Calu3 (cell line): ENCODE measurements at places on chromosomes 1 and 21. TPM values are rescaled to one million over a fixed set of nuclear protein-coding genes. Genes with fewer than 3 reads are reported as not detected.

GPR25 gene
- total RNA-seq, result not detected in 2 replicates

TAL1 gene
- total RNA-seq, result not detected in 2 replicates

TRIM17 gene
- 2.3 and 3.8 TPM in 2 replicates for total RNA-seq

DNA sequence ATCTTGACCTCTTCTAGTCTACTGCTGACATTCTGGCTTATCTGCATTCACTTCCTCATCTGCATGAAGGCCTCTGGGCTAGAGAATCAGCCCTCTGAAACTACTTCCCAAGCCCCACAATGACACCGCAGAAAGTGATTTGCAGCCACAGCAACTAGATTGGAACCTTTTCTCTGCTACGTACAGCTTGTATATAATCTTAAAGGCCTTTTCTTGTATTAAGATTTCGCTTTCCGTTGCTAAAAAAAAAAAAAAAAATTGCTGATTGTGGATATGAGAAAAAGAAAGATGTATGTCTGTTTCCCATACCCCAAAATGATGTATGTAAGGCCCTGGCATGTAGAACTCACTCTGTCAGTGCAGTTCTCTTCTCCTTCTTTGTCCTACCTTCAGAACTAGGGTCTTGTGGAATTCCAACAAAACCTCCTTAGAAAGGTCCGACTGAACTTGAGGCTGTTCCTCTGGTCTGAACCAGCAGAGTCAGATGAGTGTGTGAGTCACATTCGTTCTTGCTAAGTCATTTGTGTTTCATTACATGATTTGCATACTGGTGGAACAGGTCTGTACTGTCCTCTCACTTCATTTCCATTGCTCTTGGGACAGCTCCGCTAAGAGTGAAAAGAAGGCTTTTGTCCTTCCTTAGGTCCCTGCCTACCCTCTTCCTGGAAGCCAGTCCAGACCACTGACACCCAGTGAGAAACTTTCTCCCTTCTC is 62.7 kb downstream of the PLPP3 start:
- H3K27me3 ChIP-seq, result no peaks in the 10 kb centered on the region
- DNase-seq, result peak; percentile 60
- H3K4me1 ChIP-seq, result peaks cover 42% of the 10 kb centered on the region
- H3K27ac ChIP-seq, result peak overlapping the region; percentile 96
- peak overlapping the region; percentile 67 for H3K4me3 ChIP-seq

OR2L8 gene
- total RNA-seq, result not detected in 2 replicates

- H3K27me3 ChIP-seq, result peaks cover 31% of the 10 kb centered on the region
- peaks cover 5% of the 10 kb centered on the region for H3K36me3 ChIP-seq
- no peak for DNase-seq
- H3K27ac ChIP-seq, result no peak overlapping the region
Measured at GRCh38 chr1:2641381-2642130, 8.7 kb upstream of the MMEL1 start.

- peak; percentile 49 for DNase-seq
- H3K36me3 ChIP-seq, result peaks cover 38% of the 10 kb centered on the region
- H3K27ac ChIP-seq, result peak within 1 kb of the TSS; percentile 99
- H3K4me1 ChIP-seq, result peaks cover 26% of the 10 kb centered on the region
Measured at GRCh38 chr1:183472488-183473216, at the start of gene SMG7. SMG7 (plus strand) TSS chr1:183472499; CDS start chr1:183472621, 122 bp downstream.

- no peak overlapping the region for H3K4me3 ChIP-seq
- H3K27ac ChIP-seq, result no peak overlapping the region
- no peaks in the 10 kb centered on the region for H3K27me3 ChIP-seq
- H3K4me1 ChIP-seq, result no peaks in the 10 kb centered on the region
Measured at GRCh38 chr1:96256130-96256790, 465.3 kb upstream of the PTBP2 start.

DENND1B gene
- 26.7 and 28.2 TPM in 2 replicates for total RNA-seq

GRCh38 chr1:59055908-59056719 is 240.8 kb upstream of the FGGY start:
- no peak for DNase-seq
- H3K27ac ChIP-seq, result no peak overlapping the region
- H3K4me1 ChIP-seq, result peaks cover 16% of the 10 kb centered on the region
- H3K36me3 ChIP-seq, result no peaks in the 10 kb centered on the region
- no peaks in the 10 kb centered on the region for H3K27me3 ChIP-seq

DNA sequence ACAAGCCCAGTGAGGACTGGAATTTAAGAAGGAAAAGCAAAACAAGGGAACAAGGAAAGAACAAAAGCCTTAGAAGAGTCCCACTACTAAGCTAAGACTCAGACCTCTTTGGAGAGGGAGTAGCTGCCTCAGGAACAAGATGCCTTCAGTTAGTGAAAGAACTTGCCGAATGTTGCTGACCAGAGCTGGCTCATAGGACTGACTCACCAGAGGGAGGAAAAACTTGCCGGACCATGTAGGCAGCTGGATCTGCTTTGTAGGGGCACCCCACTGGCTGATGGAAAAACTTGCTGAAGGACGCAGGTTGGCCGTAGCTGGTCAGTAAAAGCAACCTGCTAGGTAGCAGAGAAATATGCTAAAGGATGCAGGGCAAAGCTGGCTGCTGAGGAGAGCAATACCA is 15.3 kb upstream of the ZSWIM5 start:
- H3K4me1 ChIP-seq, result no peaks in the 10 kb centered on the region
- H3K27me3 ChIP-seq, result peaks cover 28% of the 10 kb centered on the region
- H3K36me3 ChIP-seq, result no peaks in the 10 kb centered on the region
- DNase-seq, result no peak
- H3K27ac ChIP-seq, result no peak overlapping the region

GRCh38 chr21:15250384-15250783 is 185.6 kb upstream of the NRIP1 start:
- no peak overlapping the region for H3K4me3 ChIP-seq
- no peak overlapping the region for H3K27ac ChIP-seq
- H3K4me1 ChIP-seq, result no peaks in the 10 kb centered on the region

GBP4 gene
- total RNA-seq, result 10.3 and 26.6 TPM in 2 replicates

TLCD4 gene
- 34.7 and 52.1 TPM in 2 replicates for total RNA-seq

LCE1E gene
- total RNA-seq, result not detected in 2 replicates

GRCh38 chr1:101242324-101243050 is 5.7 kb downstream of the S1PR1 start:
- H3K36me3 ChIP-seq, result no peaks in the 10 kb centered on the region
- H3K27me3 ChIP-seq, result peaks cover 41% of the 10 kb centered on the region
- peaks cover under 1% of the 10 kb centered on the region for H3K4me1 ChIP-seq
- no peak overlapping the region for H3K27ac ChIP-seq

GRCh38 chr1:204502241-204502640 is 7.6 kb upstream of the PIK3C2B start:
- peaks cover 20% of the 10 kb centered on the region for H3K27me3 ChIP-seq
- no peak overlapping the region for H3K27ac ChIP-seq
- peaks cover 35% of the 10 kb centered on the region for H3K4me1 ChIP-seq
- H3K4me3 ChIP-seq, result no peak overlapping the region
- DNase-seq, result no peak
- H3K36me3 ChIP-seq, result peaks cover 20% of the 10 kb centered on the region

- H3K4me1 ChIP-seq, result peaks cover 28% of the 10 kb centered on the region
- DNase-seq, result no peak
- H3K36me3 ChIP-seq, result peaks cover 29% of the 10 kb centered on the region
- no peak overlapping the region for H3K4me3 ChIP-seq
Measured at GRCh38 chr1:193062698-193063463, 3.5 kb downstream of the RO60 start.

DNA sequence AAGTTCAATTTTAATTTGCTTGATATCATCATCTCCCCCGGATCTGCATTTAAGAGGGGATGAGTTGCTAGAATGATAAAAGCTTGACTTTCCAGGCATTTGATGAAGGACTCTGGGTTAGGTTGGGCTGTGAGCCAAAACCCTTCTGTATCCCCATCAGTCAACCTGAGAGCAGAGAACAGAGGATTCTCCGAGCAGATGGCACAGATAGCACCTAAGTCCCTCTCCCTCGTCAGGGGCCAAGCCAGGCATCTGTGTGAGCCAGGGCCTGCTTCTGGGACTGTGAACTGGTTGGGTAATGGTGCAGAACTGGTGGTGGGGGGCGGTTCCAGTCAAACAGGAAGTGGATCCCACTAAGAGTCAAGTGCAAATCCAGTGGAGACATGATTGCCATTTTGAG is 205.8 kb downstream of the TNR start:
- DNase-seq, result no peak
- peaks cover 51% of the 10 kb centered on the region for H3K27me3 ChIP-seq
- no peaks in the 10 kb centered on the region for H3K4me1 ChIP-seq
- no peak overlapping the region for H3K27ac ChIP-seq
- H3K4me3 ChIP-seq, result no peak overlapping the region
- H3K36me3 ChIP-seq, result no peaks in the 10 kb centered on the region

NTRK1 gene
- not detected in 2 replicates for total RNA-seq

DNA sequence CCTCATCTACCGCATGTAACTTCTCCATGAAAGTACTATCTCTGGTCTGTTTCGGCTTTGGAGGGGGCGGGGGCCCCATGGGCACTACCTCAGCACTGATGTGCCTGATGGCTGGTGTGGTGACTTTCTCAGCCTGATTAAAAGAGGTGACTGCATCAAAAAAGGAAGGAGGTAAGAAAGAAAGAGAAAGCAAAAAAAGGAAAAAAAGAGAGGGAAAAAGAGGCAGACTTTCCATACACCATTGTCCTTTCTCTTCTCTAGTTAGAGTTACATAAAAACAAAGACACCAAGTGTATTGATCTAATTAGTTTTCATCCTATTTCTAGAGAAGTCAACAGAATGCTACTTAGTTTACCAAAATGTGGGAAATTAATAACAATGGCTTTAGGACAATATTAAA is 43.3 kb downstream of the GON4L start:
- H3K27me3 ChIP-seq, result no peaks in the 10 kb centered on the region
- no peaks in the 10 kb centered on the region for H3K4me1 ChIP-seq
- no peak for DNase-seq
- no peak overlapping the region for H3K27ac ChIP-seq

WNT9A gene
- total RNA-seq, result 0.24 and 0.37 TPM in 2 replicates

CCDC30 gene
- 4.4 and 5.1 TPM in 2 replicates for total RNA-seq

TMEM54 gene
- 95.9 and 117 TPM in 2 replicates for total RNA-seq

KRTAP11-1 gene
- not detected in 2 replicates for total RNA-seq

DNA sequence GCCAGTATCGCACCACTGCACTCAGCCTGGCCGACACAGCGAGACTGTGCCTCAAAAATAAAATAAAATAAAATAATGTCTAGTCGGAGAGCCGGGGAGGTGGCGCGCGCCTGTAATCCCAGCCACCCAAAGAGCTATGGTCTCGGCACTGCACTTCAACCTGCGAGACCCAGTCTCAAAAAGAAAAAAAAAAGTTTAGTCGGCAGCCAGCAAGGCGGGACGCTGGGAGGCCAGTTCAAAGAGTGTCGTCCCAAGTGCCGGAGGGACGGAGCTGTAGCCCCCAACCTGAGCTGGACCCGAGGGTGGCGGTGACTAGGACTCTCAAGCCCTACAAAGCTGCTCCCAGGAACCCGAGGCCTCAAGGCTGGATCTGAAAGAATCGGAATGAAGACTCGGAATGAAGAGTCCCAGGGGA is 632 bp upstream of the FALEC start:
- no peak overlapping the region for H3K27ac ChIP-seq
- H3K36me3 ChIP-seq, result peaks cover 21% of the 10 kb centered on the region
- no peaks in the 10 kb centered on the region for H3K27me3 ChIP-seq
- peak overlapping the region; percentile 73 for H3K4me3 ChIP-seq
- H3K4me1 ChIP-seq, result peaks cover 12% of the 10 kb centered on the region

DNA sequence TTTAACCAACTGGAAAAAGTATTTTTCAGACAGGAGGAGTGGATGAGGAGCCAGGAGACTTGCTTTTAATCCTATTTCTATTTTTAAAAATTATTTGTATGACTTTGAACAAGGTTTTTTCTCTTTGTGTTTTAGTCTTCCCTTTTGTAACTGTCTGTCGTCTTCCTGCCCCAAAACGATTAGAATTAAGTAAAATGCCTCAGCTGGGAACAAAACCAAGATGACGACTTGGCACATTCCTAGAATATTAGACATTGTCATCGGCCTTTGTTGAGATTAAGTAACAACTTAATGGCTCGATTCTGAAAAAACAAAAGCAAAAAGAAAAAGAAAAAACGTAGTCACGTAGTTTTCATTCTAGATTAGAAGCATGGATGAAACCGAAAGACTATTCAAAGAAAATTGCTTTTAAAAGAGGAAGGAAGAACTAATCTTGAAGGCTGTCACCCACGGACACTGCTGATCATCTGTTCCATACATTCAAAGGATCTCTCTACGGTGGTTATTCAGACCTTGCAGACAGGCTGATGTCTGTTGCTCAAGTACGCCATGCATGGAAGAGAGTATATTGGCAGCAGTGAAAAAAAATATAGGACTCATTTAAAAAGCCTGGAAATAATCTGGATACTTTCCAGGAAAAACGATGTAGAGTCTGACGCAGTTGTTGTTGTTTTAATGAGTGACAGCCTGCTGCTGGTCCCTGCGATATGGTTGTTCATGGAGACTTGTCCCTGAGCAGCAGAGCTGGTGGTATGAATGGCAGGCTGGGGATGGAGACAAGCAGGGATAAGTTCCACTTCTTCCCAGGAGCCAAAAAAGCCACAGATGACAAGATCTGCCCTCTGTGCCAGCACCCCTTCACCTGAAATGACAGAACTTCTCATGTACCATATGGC is 16.8 kb downstream of the GNG4 start:
- no peaks in the 10 kb centered on the region for H3K27me3 ChIP-seq
- H3K4me1 ChIP-seq, result peaks cover 16% of the 10 kb centered on the region
- no peak overlapping the region for H3K27ac ChIP-seq
- H3K4me3 ChIP-seq, result no peak overlapping the region
- no peak for DNase-seq

- no peaks in the 10 kb centered on the region for H3K27me3 ChIP-seq
- H3K4me3 ChIP-seq, result no peak overlapping the region
- H3K36me3 ChIP-seq, result no peaks in the 10 kb centered on the region
Measured at GRCh38 chr1:23475134-23475628, 8.8 kb downstream of the ASAP3 start.

MAN1C1 gene
- total RNA-seq, result 0.14 and 0.37 TPM in 2 replicates

GPR89B gene
- 22.1 and 24.0 TPM in 2 replicates for total RNA-seq

DNA sequence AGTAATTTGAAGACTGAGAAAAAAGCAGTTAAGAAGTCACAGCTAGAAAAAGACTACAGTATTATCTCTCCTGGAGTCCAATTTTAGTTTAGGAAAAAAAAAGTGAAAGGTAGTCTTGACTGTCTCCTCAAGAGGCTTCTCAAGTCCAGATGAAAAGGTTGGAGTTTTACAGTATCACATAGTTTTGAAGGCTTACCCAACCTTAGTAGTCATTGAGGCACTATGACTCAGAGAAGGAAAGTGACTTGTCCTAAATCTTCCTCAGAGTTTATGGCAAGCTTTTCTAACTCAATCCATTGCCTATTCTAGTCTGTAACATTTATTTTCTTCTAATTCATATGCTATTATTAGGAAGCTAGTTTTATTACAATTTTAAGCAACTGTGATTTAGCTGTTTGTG is 174.9 kb downstream of the DPYD start:
- no peaks in the 10 kb centered on the region for H3K4me1 ChIP-seq
- DNase-seq, result no peak
- H3K4me3 ChIP-seq, result no peak overlapping the region
- H3K36me3 ChIP-seq, result no peaks in the 10 kb centered on the region
- H3K27me3 ChIP-seq, result no peaks in the 10 kb centered on the region
- no peak overlapping the region for H3K27ac ChIP-seq

CDCA8 gene
- 33.2 and 34.5 TPM in 2 replicates for total RNA-seq

GRCh38 chr1:225318706-225319575 is 108.9 kb downstream of the LBR start:
- H3K36me3 ChIP-seq, result no peaks in the 10 kb centered on the region
- H3K4me3 ChIP-seq, result no peak overlapping the region
- peak; percentile 71 for DNase-seq
- peaks cover 19% of the 10 kb centered on the region for H3K4me1 ChIP-seq

- no peaks in the 10 kb centered on the region for H3K4me1 ChIP-seq
- H3K27me3 ChIP-seq, result no peaks in the 10 kb centered on the region
- no peak overlapping the region for H3K27ac ChIP-seq
- H3K36me3 ChIP-seq, result no peaks in the 10 kb centered on the region
- DNase-seq, result no peak
- H3K4me3 ChIP-seq, result no peak overlapping the region
Measured at GRCh38 chr1:79100385-79100784, 93.9 kb upstream of the ADGRL4 start.

GRCh38 chr1:154478013-154478412 is 24.0 kb upstream of the TDRD10 start:
- H3K36me3 ChIP-seq, result no peaks in the 10 kb centered on the region
- H3K27ac ChIP-seq, result no peak overlapping the region
- DNase-seq, result no peak
- no peak overlapping the region for H3K4me3 ChIP-seq
